CD4-positive, alpha-beta T cell treated with Interferon gamma for 1 hour (primary cell): ENCODE measurements at places on chromosomes 3 and 15.

GRCh38 chr3:123318374-123318773 lies 116.6 kb downstream of the SEC22A start:
- DNase-seq, result no peak

- no peak for DNase-seq
Measured at GRCh38 chr3:41209646-41210045, 10.3 kb downstream of the CTNNB1 start.

- no peak for DNase-seq
Measured at GRCh38 chr3:147113293-147114044, 292.9 kb downstream of the ZIC4 start.

DNA sequence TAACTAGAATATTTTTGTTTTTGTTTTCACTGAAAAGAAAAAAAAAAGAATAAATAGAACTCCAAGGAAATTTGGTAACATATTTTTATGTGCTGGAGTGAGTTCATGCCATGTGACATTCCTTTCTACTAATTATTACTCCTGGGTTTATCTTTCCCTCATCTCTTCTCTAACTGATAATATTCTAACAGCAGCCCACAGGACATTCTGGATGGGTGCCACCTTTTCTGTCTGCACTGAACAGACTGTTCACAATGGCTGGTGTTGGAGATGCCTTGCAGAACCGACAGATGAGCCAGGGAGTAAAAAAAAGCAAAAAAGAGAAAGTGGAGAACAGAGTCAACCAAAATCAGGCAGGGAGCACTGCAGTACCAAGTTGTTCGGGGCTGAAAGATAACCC lies 151.3 kb downstream of the OR4M2 start:
- DNase-seq, result no peak

DNA sequence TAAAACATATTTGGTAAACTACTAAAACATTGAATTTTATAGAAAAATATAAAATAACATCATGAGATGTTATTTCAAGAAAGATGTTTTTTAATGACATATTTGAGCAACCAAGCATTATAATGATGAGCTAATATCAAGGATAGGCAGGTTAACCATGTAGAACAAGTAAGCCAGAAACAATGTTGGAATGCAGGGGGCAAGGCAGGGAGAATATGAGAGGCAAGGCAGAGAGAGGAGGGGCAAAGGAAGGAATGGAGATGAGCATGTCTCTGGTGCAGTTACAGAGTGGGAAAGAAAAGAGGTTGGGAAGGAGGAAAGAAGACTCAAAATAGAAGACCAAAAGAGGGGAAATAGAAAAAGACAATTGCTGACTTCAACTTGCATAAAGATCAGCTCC lies 390.4 kb downstream of the MCTP2 start:
- no peak for DNase-seq

DNA sequence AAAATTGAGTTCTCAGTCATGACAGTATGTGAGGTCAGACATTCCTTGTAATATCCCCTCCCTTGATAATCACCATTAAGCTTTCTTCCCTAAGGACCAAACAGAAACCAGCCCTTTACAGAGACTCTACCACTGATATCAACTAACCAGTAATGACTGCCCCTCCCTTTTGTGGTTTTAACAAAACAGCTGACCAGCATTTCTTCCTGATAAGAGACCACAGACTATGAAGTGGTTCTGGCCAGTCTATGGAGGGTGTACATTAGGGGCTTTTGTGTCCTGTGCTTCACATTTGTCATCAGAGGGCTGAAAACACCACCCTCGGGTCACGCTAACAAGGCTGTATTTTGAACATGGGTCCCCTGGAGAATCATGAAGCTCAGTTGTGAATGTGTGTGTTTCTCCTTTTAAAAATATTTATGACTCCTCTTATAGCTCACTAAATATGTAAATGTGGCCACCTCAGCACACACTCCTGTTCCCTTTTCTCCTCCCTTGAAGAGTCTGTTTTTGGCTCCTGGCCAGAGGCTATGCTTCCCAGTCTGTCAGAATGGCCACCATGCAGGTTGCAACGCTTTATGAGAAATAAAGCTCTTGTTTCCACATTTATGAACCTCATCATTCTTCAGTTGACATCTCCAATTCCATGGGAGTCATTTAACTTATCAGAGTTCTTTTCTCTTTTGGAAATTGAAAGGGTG lies 239.3 kb downstream of the CPNE4 start:
- DNase-seq, result no peak

- no peak for DNase-seq
Measured at GRCh38 chr3:43503067-43503728, 118.6 kb downstream of the ANO10 start.

- no peak for DNase-seq
Measured at GRCh38 chr3:148839805-148840204, 12.2 kb downstream of the CPB1 start.

GRCh38 chr3:63814237-63814636 lies 4.9 kb upstream of the C3orf49 start:
- no peak for DNase-seq

- DNase-seq, result no peak
Measured at GRCh38 chr3:133191818-133192217, 153.6 kb downstream of the TMEM108 start.

DNA sequence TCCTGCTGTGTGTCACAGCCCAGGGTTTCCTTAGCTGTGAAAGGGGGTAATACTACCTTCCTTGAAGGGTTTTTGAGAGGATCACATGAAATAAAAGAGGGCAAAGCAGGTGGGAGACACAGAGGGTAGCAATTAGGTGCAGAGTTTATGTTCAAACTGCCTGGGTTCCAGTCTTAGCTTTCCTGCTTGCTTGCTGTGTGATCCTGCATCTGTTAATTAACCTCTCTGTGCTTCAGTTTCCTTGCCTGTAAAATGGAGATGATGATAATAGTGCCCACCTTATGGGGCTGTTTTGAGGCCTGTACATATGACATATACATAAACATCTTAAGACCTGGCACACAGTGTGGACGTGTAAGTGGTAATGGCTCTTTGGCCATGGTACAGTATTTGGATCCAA lies 35.0 kb downstream of the SPSB4 start:
- DNase-seq, result no peak

DNA sequence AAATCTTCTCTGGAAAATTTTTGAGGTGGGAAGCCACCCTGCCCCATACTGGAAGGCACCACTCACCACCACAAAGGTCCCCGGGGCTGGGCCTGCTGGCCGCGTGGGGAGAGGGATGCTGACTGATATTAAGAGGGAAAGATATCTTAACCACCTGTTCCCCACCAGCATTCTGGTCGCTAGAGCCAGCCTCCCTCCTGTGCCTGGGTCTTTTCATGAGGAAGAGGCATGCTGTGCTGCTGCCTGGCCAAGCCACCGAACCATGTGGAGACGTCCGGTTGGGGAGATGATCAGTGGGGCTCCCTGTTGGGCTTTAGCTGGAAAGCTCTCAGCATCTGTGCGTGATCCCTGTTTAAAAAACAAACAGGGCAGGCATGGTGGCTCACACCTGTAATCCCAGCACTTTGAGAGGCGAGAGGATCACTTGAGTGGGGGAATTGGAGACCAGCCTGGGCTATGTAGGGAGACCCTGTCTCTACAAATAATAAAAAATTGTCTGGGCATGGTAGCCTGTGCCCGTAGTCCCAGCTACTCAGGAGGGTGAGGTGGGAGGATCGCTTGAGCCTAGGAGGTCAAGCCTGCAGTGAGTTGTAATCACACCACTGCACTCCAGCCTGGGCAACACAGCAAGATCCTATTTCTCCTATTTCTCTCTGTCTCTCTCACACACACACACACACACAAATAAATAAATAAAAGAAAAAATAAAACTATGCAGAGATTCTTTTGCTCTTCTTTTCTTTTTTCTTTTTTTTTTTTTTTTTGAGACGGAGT lies 1.0 kb downstream of the KLHL18 start:
- no peak for DNase-seq

GRCh38 chr3:118543832-118544231 lies 490.8 kb downstream of the IGSF11 start:
- DNase-seq, result no peak

DNA sequence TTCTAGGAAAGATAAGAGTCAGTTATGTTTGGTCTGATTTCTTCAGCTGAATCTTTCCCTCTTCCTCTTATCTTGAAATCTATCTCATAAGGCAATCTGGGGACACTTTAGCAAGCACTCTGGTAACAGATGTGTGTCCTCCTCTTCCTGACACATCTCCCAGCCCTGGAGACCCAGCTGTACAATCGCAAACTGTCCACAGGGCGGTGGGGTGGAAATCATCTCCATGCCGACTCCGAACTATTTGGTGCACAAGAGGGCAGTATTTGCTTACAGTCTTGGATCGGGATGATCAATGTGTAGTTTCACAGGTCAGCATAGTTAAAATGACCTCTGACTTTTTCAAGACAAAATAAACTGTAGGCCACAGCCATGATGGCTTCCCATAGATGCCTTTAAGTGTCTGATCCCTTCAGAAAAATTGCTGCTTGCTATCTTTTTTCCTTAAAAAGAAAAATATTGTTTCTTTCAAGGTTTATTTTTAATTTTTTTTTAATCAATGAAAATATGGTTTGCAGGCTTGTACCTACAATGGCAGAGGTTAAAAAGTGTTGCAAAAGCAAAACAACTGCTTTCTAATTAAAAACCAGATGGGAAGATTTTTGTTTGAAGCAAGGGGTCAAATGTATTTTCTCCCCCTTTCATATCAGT lies 17.7 kb downstream of the EEFSEC start:
- DNase-seq, result no peak

GRCh38 chr3:72738752-72739530 lies 109.3 kb downstream of the SHQ1 start:
- DNase-seq, result peak; percentile 73

DNA sequence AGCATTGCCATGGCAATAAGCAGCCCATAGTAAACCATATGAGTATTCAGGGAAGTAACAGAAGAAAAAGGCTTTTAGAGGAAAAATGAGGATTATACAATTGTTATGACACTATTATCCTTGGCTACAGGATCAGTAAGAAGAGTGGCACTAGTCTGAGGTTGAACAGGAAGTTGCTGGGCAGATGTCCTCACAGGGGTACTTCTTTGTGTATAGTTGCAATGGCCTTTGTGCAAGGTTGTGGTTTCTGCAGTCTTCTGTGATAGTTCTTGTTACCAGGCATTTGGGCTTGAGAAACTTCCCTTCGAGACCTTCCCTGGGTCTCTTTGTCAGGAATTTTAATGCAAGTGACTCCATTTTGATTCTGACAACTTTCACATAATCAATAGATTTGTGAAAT lies 100.6 kb upstream of the ATP11B start:
- DNase-seq, result no peak

GRCh38 chr3:14836049-14836468 lies 17.3 kb downstream of the FGD5 start:
- DNase-seq, result no peak

- no peak for DNase-seq
Measured at GRCh38 chr3:40523781-40524180, 979 bp upstream of the ZNF621 start.

GRCh38 chr3:184616436-184616835 lies 54.9 kb downstream of the EPHB3 start:
- no peak for DNase-seq

- DNase-seq, result no peak
Measured at GRCh38 chr3:106184540-106185457, 316.0 kb upstream of the CBLB start.

- no peak for DNase-seq
Measured at GRCh38 chr15:91974321-91974720, 120.8 kb downstream of the SLCO3A1 start.

- DNase-seq, result no peak
Measured at GRCh38 chr3:102400766-102401165, 34.0 kb upstream of the ZPLD1 start.

- no peak for DNase-seq
Measured at GRCh38 chr15:48374472-48374871, 43.2 kb downstream of the DUT start.

GRCh38 chr15:73386886-73387506 lies 18.2 kb upstream of the HCN4 start:
- no peak for DNase-seq

DNA sequence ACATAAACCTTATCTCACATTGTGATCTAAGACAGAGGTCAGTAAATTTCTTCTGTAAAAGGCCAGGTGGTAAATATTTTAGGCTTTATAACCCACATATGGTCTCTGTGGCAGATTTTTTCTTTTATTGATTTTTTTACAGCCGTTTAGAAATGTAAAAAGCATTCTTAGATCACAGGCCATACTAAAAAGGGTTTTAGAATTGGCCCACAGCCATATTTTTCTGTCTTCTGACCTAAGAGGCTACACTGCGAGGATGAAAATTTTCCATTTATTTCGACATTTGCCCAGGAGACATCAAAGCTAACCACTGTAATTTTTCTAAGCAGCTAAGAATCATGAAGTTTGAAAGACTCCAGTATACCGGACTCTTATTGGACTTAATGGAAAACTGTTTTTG lies 377.2 kb upstream of the SGO1 start:
- no peak for DNase-seq

GRCh38 chr15:98953968-98954367 lies 53.6 kb downstream of the PGPEP1L start:
- DNase-seq, result no peak

- no peak for DNase-seq
Measured at GRCh38 chr3:126617571-126617970, 37.4 kb downstream of the TXNRD3 start.

GRCh38 chr15:44300572-44300971 lies 12.1 kb downstream of the GOLM2 start:
- DNase-seq, result no peak

DNA sequence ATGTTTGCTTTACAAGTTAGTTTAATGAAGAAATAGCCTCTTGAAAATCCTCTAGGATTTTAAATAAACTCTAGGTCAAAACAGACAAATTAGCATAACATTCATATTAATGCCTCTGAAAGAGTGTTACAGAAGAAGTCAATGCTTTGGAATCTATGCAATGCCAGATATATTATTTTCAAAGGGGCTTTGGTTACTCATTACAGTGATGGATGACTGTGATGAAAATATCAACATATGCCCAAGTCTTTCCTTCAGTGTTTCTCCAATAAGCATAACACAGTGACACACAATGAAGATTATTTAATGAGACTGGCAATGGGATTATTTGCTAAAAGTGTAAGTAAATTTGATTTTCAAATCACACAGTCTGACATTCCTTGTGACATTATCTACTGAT lies 1247.2 kb downstream of the ROBO2 start:
- no peak for DNase-seq

DNA sequence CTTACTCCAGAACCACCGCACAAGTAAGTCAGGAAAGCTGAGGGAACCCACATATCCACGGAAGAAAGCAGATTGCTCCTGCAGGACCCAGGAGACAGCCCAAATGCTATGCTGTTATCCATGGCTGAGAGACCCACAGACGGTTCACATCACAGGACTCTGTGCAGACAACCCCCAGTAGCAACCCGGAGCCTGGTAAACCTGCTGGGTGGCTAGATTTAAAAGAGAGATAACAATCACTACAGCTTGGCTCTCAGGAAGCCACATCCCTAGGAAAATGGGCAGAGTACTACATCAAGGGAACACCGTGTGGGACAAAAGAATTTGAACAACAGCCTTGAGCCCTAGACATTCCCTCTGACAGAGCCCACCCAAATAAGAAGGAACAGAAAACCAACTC lies 13.8 kb upstream of the TRIM42 start:
- DNase-seq, result no peak

- no peak for DNase-seq
Measured at GRCh38 chr3:37673401-37673800, 188.3 kb upstream of the CTDSPL start.

- no peak for DNase-seq
Measured at GRCh38 chr3:11438646-11439045, 166.4 kb downstream of the ATG7 start.

- no peak for DNase-seq
Measured at GRCh38 chr15:66036859-66037258, 167.6 kb downstream of the RAB11A start.

- DNase-seq, result no peak
Measured at GRCh38 chr3:159322322-159322939, 520.6 kb downstream of the MFSD1 start.

GRCh38 chr3:38458796-38459498 lies 5.3 kb downstream of the ACVR2B start:
- DNase-seq, result no peak
